Suppressor macrophage treated with lipopolysaccharide for 1 hour (primary cell): ENCODE measurements at places on chromosomes 2 and 18.
A peak's percentile ranks its signal among the peaks of the same experiment; 100 is the strongest.

- no peak for DNase-seq
These were observed 7.3 kb downstream of the EMX1 start for GRCh38 chr2:72924353-72925240.

GRCh38 chr2:16713011-16713423 lies 47.4 kb upstream of the CYRIA start:
- DNase-seq, result no peak

- no peak for DNase-seq
These were observed 533.8 kb downstream of the TMEM182 start for GRCh38 chr2:103295591-103295990.

GRCh38 chr2:73022024-73022568 lies 49.4 kb downstream of the SFXN5 start:
- DNase-seq, result no peak

DNA sequence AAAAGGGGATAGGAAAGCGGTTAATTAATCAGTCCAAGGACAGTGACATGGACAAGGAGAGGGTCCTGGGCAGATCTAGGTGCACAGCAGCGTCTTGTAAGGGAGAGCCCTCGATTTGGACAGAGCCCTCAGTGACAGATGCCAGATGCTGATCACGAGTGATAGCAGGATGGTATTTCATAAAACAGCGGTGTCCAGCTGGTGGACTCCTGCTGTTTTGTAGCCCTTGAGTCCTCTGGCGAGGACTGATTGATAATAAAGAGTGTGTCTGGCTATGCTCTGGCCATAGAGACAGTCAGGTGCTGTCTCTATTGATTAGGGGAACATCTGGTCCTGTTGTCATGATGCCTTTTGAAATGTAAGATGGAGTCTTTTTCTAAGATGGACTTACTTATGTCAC lies 180.7 kb downstream of the NCK2 start:
- no peak for DNase-seq

- no peak for DNase-seq
These were observed 18.5 kb upstream of the BOD1L2 start for GRCh38 chr18:57128220-57128932.

- DNase-seq, result peak; percentile 63
These were observed 22.0 kb upstream of the KCNF1 start for GRCh38 chr2:10889651-10890215.

DNA sequence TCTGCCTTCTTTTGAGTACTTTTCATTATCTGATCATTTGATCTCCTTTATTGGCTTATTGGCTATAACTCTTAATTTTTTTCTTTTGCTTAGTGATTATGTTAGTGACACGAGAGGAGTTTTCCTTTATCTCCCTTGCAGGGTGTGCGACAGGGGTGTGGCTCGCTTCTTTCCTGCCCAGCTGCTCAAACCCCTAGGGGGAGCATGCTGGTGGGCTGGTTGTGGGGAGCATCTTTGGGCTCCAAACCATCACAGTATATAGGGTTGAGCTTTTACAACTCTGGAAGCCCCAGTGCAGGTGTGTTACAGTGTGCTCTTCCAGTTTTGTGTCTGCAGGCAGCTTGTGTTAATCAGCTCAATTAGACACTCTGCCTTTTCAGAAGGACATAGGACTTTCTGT lies 357.0 kb upstream of the TMEFF2 start:
- DNase-seq, result no peak

GRCh38 chr18:13628211-13628610 lies 98.1 kb downstream of the FAM210A start:
- no peak for DNase-seq

GRCh38 chr2:35973737-35974132 lies 381.8 kb upstream of the CRIM1 start:
- no peak for DNase-seq

DNA sequence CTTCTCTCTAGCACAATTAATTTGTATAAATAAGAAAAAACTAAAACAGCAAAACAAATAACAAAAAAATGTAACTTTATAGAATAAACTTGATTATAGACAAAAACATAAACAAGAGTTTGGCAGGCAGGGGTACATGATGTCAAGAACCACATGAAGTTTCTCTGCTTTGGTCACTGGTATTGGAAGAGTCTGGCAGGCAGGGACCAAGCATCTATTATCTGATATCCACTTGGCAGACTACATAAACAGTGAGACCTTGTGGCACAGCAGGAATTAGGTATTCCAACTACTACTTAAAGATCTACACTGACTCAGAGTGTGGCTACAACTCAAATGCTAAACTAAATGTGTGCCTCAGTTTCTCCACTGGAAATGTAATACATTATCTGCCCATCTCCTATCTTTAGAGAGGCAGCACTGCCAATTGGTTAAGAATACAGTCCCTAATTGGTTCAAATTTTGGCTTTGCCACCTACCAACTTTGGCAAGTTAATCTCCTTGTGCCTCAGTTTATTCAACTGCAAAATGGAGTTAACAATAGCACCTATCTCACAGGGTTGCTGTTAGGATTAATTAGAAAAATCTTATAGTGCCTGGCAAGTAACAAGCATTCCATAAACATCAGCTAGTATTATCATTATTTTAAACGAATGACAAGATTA lies 2.7 kb downstream of the MAP4K3 start:
- DNase-seq, result no peak

GRCh38 chr2:239826786-239827522 lies 198.2 kb downstream of the NDUFA10 start:
- no peak for DNase-seq

DNA sequence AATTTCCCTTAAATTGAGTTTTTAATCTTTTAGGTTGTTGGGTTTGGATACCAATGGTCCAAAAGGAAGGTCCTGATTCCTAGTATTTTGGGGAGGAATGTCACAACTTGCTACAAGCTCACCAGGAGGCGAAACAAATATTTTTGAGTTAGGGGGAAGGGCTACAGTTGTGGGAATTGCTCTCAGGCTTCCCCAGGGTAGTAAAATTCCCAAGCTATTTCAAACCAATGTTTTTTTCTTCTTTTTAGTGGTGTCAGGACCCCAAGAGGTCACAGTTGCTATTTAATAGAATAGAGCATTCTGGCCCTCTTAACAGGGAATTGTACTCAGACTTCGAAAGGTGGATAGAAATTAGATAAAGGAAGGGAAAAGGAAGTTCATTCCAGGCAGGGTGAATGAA lies 68.5 kb upstream of the ST3GAL5 start:
- no peak for DNase-seq

DNA sequence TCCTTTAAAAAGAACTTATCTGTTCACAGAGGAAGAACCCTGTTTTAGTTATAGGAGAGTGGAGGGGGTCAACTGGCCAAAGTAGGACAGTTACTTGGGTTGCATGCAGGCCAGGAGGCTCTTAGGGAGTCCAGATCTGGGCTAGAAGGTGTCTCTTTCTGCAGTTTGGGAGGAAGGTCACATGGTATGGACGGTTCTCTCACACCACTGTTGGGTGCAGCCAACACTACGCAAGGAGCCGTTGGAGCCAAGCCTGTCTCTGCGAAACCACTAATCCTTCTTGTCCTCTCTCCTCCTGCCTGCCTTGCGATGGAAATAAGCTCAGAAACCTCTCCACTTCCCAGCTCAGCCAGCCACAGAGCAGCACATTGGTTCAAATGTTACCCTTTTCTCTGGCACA lies 105.9 kb upstream of the TGFA start:
- DNase-seq, result no peak

DNA sequence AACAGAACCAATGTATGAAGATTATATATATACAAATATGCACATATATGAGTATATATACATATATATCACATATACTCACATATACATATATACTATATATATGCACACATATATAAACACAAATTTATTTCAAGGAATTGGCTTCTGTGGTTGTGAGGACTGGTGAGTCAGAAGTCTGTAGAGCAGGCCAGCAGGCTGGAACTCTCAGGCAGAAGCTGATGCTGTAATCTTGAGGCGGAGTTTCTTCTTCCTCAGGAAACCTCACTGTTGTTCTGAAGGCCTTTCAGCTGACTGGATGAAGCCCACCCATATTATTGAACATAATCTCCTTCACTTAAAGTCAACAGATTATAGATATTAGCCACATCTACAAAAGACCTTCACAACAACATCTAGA lies 143.9 kb upstream of the CREB1 start:
- peak; percentile 62 for DNase-seq

DNA sequence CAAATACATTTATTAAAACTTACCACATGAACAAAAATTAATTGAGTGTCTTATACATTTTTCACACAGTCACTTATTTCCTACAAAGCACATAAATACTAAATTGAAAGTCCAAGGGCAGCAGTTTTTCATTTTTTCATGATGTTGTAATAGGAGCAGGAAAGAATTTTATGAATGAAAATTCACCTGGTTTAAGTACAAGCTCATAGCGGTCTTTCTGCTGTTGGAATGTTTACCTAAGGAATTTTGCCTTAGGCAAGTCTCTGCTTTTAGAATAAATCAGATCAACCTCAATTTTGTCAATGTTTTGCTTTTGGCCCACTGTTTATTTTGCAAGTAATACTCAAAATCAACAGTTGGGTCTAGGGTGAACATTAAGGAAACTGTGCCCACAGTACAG lies 40.0 kb downstream of the ETAA1 start:
- DNase-seq, result no peak

- DNase-seq, result no peak
These were observed 333.4 kb downstream of the SETBP1 start for GRCh38 chr18:45014047-45014501.

GRCh38 chr2:237867465-237867864 lies 8.0 kb downstream of the RAMP1 start:
- no peak for DNase-seq

- DNase-seq, result no peak
These were observed 25.4 kb upstream of the MRPL19 start for GRCh38 chr2:75621228-75621627.

GRCh38 chr18:48493434-48494230 lies 45.2 kb upstream of the CTIF start:
- DNase-seq, result no peak

DNA sequence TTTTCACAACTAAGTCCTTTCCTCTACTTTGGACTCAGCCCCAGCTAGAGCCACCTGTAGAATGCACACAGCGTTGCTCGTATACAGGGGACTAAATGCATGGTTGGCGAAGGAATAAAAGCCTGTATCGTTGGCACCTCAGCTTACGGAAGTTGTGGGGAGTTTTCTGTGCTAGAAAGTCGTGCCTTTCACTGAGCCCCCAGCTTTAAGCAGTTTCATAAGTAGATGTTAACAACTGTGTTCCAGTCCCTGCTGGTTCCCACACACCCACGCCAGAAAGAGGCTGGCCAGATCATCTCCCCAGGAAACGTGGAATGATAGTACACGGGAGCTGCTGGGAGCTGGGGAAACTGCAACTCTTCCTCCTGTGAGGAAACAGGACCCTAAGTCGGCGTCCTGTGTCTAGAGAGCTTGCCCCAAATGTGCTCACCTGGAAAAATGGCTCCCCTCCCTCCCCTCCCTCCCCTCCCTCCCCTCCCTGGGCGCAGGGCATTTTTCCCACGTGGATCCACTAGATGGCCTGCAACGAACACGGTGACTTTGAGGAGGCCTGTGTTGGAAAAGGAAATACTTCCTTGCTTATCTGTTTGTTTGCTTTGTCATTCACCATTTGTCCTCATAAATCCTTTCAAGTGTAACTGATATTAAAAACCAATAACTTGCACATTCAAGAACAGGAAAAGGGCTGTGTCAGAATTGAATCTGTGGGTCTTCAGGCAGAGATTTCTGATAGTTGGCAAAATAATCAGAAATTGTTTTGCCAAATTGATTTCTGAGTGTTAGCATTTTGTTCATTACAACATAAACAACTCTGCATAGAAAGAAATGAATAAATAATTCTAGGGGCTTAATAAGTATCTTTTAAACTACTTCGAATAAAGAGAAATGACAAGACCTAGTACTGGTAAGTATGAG lies 43.9 kb upstream of the RFX8 start:
- peak; percentile 35 for DNase-seq

DNA sequence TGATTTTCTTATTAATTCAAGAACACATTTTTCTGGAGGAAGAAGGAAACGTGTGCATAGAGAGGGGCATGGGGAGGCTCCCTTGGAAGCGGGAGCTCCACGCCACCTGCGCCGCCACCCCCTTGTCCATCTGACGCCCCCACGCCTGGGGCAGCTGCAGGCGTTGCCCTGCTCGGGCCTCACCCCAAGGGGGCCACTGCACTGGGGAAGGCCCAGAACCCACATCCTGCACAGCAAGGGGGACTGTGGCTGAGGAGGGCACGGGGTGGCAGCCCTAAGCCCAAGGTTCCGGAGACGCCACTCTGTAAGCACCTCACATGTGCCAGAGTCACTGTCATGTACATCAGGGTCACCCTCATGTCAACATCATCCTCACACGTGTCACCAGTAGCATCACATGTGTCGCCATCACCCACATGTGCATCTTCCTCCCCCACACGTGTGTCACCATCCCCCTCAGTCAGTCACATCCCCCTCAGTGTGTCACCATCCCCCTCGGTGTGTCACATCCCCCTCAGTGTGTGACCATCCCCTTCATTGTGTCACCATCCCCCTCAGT lies 486.7 kb upstream of the SALL3 start:
- no peak for DNase-seq

GRCh38 chr2:158228943-158229508 lies 127.3 kb downstream of the UPP2 start:
- peak; percentile 29 for DNase-seq

GRCh38 chr2:190318514-190318913 lies 1.1 kb downstream of the HIBCH start:
- DNase-seq, result no peak

- no peak for DNase-seq
These were observed 230.2 kb downstream of the ZNF516 start for GRCh38 chr18:76264876-76265250.

GRCh38 chr2:106607371-106607770 lies 120.2 kb downstream of the CD8B2 start:
- DNase-seq, result no peak

DNA sequence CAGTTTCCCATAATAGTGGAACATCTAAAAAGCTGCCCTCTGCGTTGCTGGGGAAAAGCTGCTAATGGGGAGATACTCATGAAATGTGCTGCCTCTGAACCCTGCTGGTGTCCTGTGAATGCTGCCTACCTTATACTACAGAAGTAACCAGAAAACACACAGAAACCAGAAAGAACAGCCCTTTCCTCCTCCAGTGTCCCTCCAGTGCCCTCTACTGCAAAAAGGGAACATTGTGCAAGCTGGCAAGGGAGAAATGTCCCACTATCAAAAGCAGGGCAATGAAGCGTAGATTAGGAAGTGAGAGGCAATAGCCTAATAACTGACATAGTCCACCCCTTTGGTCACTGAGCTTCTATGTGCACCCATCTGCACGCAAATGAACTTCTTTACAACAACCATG lies 162.7 kb upstream of the ETAA1 start:
- DNase-seq, result no peak

GRCh38 chr2:224260372-224261020 lies 141.4 kb downstream of the FAM124B start:
- DNase-seq, result peak; percentile 22

- DNase-seq, result no peak
These were observed 33.0 kb downstream of the LINC00305 start for GRCh38 chr18:64115881-64116280.

- DNase-seq, result no peak
These were observed 19.7 kb upstream of the ST3GAL5 start for GRCh38 chr2:85908506-85908905.

- DNase-seq, result no peak
These were observed 202.3 kb downstream of the MYCN start for GRCh38 chr2:16142383-16143361.
